ENCODE measurements at places on chromosomes 3 and 15.

DNA sequence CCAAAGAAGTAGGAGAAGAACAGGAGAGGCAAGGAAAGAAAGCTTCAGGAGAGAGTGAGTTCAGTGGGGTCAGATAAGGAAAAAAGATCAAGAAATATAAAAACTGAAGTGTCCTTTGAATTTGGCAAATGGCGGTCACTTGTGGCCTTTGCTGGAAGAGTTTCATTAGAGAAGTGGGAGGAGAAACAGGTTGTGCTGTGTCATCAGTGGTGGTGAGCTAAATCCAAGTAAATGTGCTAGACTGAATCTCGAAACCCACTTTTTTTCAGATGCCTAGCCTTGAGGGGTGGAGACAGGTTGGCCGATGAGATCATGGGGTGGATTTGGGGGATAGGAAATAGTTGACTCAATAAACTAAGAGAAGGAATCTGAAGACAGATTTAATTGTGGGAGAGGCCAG, 43.7 kb downstream of the CHRD start:
- no peak for DNase-seq

DNA sequence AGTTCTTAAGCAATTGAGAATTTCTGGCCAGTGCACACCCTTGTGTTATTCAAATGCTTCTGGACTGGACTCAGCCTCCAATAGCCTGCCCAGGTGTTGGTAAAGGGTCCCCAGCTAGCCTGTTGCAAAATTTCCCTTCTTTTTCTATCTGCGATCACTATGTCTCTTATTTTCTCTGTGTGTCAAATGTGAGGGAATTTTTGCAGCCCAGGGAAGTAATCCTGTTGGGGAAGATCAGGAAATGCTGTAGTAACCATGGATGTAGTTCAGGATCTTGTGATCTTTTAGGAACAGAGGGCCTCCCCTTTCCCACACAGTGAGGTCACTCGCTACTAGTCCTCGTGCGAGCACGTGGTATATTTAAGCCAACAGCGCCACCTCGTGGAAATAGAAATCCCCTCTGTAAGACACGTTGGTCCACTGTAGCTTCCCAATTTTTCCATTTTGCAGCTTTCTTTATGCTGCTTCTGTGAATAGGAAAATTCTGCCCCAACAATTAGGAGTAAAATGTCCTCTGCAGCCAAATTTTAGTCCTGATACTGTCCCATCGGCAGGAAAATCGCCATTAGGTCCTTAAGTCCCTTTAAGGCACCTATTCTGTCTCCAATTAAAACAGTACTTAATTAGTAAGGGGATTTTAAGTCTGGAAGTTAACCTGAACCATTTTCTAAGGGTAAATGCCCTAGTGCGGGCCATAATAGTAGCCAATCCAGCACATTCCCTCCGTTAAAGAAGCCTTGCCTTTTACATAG, 4.0 kb upstream of the SMCO1 start:
- peak; percentile 94 for DNase-seq

- no peak for DNase-seq
These were observed 59.5 kb downstream of the SCN11A start for GRCh38 chr3:38992117-38992760.

DNA sequence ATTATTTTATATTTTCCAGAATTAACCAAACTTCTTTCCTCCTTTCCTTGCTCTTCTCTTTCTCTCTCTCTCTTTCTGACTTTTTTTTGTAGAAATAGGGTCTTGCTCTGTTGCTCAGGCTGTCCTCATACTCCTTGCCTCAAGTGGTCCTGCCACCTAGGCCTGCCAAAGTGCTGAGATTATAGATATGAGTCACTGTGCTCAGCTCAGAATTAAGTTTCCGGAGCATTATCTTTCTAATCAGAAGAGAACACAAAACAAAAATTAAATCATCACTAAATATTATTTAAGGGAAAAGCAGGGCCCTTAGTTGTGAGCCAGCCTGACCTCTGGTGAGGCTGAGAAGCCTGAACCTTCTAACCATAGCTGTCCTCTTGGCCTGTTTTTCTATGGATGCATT, 168.2 kb downstream of the SOX2 start:
- DNase-seq, result no peak

DNA sequence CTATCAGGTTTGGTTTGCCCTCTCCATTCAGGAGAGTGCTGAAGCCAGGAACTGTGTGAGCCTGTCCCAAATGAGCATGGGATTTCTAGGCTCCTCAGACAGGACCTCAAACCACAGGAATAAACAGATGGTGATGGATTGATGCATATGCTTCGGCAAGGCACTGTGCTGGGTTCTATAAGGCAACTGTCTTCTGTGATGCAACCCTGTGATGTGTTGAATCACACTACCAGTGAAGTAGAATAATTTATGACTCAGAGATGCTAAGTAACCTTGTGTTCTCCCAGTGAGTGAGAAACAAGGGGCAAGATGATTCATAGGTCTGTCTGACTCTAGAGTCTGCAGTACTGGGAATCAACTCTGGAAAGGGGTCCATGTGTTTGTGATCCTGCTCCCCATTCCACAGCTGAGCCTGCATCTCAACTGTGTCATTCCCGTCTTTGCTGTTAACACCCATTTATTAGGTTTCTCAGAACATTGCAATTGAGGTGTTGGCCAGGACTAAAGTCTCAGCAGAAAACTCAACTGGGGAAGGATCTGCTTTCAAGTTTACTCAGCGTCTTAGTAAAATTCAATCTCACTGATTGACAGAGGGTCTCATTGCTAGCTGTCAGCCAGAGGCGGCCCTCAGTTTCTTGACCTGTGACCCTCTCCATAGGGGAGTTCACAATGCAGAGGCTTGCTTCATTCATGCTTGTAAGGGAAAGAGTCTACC, 510.1 kb upstream of the CFAP20DC start:
- no peak for DNase-seq

DNA sequence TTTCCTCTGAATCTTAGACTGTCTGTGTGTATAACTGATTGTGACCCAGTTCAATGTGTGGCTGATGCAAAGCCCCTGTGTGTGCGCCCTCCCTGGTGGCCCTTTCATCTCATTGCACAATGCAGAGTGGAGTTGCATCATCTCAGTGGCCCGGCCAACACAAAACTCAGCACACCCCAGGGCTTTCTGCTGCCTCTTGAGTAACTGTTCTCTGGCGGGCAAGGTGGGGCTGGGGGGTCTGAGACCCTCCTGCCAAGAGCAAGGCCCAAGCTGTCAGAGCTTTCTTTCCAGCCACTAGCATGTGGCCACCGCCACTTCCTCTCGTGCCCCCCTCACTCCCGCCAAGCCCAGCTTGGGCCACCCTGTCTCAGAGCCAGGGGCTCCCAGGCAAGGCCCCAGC, 80.7 kb upstream of the ALDH1L1 start:
- DNase-seq, result no peak

DNA sequence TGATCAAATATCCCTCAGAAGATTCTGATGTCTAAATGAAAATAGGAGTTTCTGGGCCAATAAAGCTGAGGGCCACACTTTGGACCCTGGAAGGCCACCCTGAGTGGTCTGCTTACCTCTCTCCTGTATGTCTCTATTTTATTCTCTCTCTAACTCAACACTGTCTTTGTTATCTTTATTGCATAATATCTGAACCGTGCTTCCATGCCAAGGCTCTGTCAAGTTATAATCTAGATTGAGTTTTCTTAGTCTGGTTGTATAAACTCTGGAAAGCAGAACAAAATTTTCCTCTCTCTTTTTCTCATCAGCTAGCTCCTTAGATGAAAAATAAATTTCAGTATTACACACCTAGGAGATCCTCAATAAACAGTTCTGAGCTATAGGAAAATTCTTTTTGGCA, 36.2 kb upstream of the ACTL6A start:
- no peak for DNase-seq

GRCh38 chr3:146493761-146494160, 24.4 kb upstream of the PLSCR2 start:
- no peak for DNase-seq

DNA sequence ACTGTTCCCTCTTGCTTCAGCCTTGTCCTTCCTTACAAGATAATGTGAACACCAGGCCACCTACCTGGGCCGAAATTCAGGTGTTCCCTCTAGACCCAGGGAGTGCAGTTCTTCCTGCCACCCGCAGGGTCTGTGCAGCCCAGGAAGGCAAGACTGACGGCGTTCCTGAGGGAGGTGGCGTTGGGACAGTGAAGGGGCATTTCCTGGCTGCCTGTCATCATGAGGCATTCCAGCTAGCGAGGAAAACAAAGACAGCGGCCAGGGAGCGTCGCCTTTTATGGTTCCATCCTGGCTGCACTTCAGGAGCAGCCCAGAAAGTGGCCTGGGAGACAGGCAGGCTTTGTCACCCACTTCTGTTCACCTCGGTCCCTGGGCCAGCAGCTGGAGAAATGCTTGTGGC, 84.8 kb upstream of the WNT5A start:
- peak; percentile 32 for DNase-seq

- DNase-seq, result no peak
These were observed 132.6 kb upstream of the MEF2A start for GRCh38 chr15:99433026-99433756.

DNA sequence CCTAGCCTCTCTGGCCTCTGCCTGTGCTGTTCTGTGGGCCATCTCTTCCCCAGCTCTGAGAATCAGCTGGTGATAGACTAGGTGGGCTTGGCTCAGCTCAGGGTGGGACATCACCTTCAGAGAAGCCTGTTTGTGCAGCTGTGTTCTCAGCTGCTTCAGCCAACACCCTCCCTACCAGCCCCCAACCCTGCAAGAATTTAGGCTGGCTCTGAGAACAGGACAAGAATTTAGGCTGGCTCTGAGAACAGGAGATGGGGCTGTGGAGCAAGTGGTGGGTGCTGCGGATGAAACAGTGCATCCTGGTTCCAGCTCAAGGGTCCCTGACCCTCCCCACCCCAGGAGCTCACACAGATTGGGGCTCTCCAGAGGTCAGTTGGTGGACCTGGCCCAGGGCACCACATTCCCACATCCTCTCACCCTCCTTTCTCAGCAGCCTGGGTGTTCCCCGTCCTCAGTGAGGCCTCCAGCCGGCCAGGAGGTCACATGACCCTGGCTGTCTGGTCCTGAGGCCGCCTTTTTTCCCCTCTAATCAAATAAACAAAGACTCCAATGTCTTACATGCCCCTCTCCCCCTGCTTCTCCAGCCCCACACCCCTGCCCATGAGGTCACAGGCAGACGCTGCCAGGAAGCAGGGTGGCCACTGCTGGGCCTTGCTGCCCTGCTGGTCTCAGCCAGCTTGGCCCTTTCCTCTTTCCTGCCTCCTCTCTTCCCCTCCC, 14.9 kb downstream of the PLEKHO2 start:
- DNase-seq, result no peak

- DNase-seq, result no peak
These were observed 78.0 kb upstream of the FEZF2 start for GRCh38 chr3:62451211-62451887.

- no peak for DNase-seq
These were observed 14.8 kb upstream of the HDAC11 start for GRCh38 chr3:13465236-13465873.

- no peak for DNase-seq
These were observed 3.1 kb downstream of the CMC1 start for GRCh38 chr3:28244491-28244890.

DNA sequence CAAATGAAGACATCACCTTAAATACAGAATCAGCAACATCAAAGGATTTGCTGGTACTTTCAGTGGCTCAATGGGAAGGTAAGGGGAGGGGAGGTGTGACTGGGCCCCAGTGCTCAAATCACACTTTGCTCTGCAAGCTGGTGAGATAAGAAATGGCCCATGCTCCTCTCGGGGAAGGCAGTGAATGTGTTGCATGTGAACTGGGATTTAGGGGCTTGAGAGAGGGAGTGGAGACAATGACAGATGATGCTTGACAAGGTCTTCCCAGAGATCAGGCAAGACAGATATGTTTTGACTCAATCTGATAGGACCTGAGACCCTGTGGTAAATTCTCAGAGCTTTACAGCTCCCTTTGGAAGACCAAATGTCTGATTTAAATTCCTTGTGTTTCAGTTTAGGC, 233.0 kb upstream of the PROK2 start:
- no peak for DNase-seq

DNA sequence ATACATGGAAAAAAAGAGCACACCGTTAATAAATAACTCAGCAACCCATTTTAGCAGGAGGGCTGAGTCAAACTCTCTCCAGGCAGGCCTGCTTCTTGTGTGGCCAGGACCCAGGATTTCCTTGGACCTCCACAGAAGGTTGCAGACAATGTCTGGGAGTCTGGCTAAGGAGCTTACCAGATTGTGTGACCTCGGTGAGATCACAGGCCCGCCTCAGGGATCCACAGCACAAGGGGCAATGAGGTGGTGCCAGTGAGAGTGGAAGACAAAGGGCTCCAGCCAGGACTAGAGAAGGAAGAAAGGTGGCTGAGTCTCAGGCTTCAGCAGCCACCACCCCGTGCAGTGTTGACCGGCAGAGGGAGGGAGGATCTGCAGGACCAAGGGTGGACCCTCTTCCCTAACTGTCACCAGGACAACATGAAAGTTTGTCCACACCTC, 32.2 kb upstream of the SEC22A start:
- peak; percentile 8 for DNase-seq

DNA sequence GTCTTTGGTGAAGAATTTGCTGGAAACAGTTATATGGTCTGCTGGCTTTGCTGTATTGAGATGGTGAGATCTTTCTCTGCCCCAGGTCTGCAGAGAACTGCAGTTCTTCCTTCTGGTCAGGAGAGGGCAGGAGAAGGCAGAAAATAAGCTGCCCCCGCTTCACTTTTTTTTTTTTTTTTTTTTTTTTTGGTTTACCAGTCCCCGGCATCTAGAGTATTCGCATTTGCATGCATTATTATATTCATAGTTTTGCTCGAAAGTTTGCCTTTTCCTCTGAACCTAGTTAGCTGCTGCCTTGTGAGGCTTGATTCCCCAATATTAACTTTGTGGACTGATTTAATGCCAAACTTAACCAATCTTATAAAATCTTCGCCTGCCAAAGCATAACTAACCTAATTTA, 10.6 kb upstream of the PARL start:
- DNase-seq, result peak; percentile 48

DNA sequence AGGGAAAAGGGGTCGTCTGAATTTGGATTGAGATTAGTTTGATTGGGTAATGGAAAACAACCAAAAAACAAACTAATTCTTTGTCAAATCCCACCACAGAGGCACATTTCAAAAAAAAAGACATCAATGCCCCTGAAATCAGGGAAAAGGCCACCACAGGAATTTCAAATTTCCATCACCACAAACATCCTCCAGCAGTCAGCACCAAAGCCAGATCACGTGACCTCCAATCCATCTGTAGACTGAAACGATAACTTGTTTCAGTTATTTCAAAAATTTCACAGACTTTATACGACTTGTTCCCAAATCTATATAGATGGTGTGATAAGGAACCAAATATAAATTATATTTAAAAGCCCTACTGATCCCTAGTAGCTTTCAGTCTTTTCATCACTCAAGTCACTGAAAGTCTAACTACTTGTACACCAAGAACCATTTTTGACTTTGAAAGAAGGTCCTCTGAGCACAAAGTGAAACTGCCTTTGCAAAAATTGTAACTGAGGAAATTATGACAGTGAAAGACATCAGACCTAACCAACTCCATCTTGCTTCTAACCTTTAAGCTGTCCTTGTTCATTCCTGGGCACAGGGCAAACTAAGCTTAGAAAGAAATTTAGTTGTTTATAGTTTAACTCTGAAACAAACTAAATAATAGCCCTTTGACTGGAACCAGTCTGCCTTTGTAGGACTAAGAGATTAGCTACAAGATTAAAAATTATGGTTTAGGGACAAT, 48.1 kb upstream of the PLCL2 start:
- no peak for DNase-seq

- no peak for DNase-seq
These were observed 3.0 kb upstream of the SHC4 start for GRCh38 chr15:48966595-48967301.

- no peak for DNase-seq
These were observed 3.6 kb upstream of the NCK1 start for GRCh38 chr3:136858381-136858780.
